ENCODE measurements at places on chromosomes 11 and 22. TPM values are rescaled to one million over a fixed set of nuclear protein-coding genes. Genes with fewer than 3 reads are reported as not detected.

GRCh38 chr22:50604256-50605001 is 3.8 kb downstream of the MAPK8IP2 start:
- no peak for DNase-seq

- no peak for DNase-seq
Measured at GRCh38 chr11:126840201-126840886, 160.2 kb downstream of the KIRREL3 start.

- no peak for DNase-seq
Measured at GRCh38 chr11:9565822-9566560, 7.5 kb upstream of the WEE1 start.

DNA sequence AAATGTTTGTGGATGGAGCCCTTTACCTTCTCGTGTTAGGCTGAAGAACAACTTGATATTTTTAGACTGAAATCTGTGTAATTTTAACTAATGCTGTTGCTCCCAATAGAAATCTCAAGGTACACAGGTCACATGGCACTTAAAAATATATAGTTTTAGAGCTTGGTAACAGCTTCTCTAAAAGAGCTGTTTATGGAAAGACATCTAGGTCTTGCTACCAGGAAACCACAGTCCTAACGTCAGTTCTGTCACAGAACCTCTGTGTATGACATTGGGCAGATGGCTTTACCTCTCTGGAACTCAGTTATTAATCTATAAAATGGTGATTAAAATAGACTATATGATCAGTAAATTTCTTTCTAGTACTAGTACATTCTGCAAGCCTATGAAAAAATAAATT is 35.4 kb downstream of the PAK1 start:
- DNase-seq: no peak

DNA sequence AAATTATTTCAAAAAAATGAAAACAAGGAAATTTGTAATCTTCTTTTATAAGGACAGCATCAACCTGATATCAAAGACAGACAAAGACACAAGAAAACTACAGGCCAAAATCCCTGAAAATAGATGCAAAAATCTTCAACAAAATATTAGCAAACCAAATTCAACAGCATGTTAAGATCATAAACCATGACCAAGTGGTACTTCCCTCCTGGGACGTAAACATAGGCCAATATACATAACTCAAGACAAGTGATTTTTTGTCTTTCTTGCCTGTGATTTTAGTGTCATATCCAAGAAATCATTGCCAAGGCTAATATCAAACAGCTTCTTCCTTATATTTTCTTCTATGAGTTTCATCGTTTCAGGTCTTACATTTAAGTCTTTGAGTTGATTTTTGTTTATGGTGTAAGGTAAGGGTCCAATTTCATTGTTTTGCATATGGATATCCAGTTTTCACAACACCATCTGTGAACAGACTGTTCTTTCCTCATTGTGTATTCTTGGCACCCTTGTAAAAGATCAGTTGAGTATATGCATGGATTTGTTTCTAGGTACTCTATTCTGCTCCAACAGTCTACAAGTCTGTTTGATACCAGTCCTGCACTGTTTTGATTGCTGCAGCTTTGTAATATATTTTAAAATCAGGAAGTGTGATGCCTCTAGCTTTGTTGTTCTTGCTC is 50.0 kb downstream of the SBF2 start:
- no peak for DNase-seq

GRCh38 chr11:31788085-31788484 is 23.0 kb downstream of the PAX6 start:
- DNase-seq: no peak

DNA sequence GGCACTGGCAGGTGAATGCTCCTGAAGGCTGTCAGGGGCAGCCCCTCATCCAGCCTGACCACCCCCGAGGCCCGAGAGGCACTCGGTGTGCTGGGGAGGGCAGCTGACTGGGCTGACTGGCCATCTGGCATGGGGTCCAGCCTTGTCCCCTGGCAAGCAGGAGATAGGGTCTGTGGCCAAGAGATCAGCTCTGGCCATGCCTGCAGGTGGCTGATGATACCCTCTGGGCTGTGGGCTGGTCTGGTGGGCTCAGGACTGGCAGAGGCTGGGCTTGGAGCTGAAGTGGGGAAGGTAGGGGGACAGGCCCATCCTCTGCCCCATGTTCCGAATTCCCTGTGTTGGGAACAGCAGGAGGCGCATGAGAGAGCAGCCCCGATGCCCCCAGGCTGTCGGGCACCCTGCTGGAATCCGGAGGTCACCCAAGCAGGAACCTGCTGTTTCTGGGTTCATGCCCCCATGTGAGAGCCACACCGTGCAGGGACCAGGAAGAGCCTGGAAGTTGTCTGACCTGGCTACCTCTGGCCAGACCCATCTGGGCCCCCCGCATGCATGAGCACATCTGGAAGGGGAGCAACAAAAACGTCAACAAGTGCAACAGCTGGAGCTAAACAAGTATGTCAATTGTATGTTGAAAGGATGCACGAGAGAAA is 527.0 kb downstream of the TBC1D22A start:
- no peak for DNase-seq

DNA sequence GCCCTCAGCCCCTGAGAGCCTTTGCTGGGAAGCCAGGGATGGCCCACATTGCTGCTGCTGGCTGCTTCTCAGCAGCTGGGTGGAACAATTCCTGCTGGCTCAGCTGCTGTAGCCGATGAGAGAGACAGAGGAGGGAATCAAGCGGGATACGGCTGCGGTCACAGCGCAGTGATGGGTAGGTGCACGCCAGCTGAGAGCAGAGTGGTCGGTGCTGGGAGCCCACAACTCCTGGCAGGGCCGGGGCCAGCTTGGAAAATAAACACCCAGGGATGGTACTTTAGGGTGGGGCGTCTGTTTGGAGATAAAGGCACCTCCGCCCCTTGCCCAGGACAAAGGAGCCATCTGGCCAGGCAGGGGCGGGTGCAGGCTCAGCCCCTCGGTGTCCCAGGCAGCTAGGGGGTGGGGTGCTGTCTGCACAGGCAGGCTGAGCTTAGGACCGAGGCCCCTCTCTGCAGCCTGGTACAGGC is 480.5 kb downstream of the MIAT start:
- no peak for DNase-seq

DNA sequence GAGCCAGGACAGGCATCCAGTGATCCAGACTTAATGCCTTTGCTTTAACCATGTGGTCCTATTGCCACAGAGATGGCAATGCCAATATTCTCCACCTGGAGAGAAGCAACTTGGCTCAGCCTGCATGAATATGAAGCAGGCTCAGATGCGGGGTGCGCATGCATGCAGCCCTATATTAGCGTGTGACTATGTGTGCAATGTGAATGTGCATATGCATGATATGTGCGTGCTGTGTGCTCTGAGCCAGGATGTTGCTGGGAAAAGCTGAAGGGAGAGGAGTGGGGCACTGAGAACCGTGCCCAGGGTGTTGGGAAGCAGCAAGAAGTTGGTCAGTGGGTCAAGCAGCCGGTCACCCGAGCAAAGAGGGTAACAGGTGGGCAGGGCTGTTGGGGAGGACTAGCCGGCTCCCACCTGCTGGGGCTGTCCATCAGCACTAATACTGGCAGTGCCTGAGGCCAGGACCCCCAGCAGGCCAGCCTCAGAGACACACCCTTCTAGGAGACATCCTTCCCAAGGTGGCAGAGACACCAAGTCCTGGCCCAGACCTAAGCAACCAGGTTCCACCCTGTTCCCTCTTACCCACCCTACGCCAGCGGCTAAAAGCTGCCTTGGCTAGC is 24.8 kb upstream of the MYOD1 start:
- no peak for DNase-seq

DNA sequence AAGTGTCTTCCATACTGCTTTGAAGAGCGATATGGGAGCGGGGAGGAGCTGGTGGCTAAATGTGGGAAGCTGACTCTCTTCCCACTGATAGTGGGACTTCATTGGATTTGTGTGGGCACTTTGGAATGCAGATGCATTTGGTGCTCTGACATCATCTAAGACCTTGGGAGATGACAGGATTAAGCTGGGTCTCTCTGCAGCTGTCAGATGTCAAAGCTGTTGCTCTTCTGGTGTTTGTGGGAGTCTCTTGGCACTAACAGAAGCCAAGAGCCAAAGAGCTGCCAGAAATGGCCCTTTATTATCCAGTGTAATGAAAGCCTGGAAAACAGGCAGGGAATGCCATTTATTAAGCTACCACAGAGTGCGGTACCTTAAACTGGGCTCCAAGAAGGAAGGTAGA is 20.6 kb downstream of the GRAMD1B start:
- DNase-seq: no peak

GRCh38 chr11:69914286-69915150 is 95.3 kb upstream of the FGF3 start:
- DNase-seq: no peak

GRCh38 chr11:112932593-112932992 is 28.6 kb upstream of the NCAM1 start:
- DNase-seq: no peak

GRCh38 chr11:112723676-112724495 is 237.3 kb upstream of the NCAM1 start:
- no peak for DNase-seq

GRCh38 chr11:99065121-99065520 is 44.4 kb downstream of the CNTN5 start:
- DNase-seq: no peak

NXPE2 gene
- 0.26 TPM for polyA plus RNA-seq

NFAM1 gene
- 1.1 TPM for polyA plus RNA-seq

GLYAT gene
- 192 TPM for polyA plus RNA-seq

PIK3C2A gene
- polyA plus RNA-seq: 61.1 TPM

PRG3 gene
- polyA plus RNA-seq: 1.0 TPM

POLA2 gene
- 31.1 TPM for polyA plus RNA-seq

RGL4 gene
- polyA plus RNA-seq: 2.8 TPM

TRIM48 gene
- polyA plus RNA-seq: not detected
